ENCODE measurements at places on chromosomes 5 and 9.

GRCh38 chr5:153610009-153610408 is 119.5 kb downstream of the GRIA1 start:
- DNase-seq, result no peak

DNA sequence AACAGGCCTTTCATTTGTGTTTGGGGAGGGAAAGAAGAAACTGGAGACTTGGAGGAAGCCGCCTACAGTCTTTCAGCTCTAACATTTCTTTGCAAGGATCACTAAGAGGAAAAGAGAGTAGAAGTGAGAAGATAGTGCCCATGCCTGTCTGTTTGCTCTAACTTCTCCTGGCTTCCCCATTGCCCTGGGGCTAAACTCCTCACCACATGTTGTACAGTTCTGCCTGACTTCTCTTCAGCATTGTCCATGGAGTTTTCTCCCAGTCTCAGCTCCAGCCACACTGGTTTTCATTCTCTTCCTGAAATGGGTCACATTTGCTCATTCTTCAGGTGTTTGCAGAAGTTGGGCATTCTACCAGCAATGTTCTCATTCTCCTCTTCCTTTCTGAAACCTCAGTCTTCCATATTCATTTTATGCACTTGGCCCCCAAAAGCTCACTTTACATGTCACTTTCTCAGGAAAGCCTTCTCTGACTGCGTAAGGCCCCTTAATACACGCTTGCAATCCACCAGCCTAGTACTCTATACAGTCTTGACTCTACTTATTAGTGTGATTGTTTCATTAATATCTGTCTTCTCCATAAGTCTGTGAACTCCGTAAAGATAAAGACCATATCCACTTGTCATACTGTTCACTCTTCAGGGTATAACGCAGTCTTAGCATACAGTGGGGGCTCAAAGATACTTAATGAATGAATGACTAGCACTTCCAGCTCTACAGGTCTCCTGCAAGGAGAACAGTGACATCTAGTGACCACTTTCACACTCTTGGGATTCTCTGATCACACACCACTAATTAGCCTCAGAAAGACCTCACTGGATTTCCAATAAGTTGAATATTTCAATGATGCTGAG is 40.2 kb upstream of the TRIM32 start:
- peak; percentile 21 for DNase-seq

- no peak for DNase-seq
Observed at GRCh38 chr9:129026442-129027223, 1.5 kb downstream of the SH3GLB2 start.

DNA sequence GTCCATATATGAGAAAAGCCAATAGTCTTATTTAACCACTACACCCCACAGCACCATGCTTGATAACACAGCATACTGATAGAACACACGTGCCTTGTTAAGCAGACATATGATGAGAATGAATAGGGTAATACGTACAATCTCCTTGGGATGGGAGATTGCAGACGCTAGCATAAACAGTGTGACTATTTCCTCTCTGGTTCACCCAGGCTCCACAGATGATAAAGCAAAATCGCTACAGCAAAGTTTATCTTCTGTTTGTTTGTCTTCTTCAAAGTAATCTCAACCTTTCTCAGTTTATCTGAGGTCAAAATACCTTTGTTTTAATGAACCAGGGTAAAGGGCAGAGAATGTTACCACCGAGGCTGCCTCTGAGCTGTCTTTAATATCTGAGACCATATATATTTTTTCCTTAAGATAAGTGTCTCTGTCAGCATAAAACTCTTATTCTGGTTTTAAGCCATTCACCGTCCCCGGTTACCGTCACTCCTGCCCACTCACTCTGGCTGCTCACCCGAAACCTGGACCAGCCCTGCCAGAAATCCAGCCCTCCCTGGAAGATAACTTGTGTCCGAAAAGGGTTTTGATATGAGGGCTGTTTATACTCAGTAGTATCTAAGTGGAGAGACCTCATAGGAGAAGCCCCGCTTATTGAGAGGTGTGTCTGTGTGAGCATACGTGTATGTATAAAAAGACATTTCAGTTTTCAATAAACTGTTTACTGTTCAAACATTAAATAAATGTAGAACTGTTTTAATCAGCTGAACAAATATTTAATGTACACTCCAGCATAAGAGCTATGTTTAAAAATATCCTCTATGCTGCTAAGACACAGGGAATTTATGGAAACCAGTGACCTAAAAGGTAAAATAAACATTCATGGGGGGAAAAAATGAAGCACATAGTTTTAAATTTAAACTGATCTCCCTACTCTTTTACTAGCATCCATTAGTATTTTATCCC is 465.4 kb downstream of the RASEF start:
- no peak for DNase-seq

DNA sequence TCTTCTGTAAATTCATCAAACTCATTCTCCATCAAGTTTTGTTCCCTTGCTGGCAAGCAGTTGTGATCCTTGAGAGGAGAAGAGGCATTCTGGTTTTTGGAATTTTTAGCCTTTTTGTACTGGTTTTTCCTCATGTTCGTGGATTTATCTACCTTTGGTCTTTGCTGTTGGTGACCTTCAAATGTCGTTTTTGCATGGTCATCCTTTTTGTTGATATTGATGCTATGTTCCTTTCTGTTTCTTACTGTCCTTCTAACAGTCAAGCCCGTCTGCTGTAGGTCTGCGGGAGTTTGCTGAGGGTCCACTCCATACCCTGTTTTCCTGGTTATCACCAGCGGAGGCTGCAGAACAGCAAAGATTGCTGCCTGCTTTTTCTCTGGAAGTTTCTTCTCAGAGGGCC is 140.9 kb downstream of the RPS23 start:
- no peak for DNase-seq

- no peak for DNase-seq
Observed at GRCh38 chr9:27385606-27386322, 88.8 kb upstream of the EQTN start.

DNA sequence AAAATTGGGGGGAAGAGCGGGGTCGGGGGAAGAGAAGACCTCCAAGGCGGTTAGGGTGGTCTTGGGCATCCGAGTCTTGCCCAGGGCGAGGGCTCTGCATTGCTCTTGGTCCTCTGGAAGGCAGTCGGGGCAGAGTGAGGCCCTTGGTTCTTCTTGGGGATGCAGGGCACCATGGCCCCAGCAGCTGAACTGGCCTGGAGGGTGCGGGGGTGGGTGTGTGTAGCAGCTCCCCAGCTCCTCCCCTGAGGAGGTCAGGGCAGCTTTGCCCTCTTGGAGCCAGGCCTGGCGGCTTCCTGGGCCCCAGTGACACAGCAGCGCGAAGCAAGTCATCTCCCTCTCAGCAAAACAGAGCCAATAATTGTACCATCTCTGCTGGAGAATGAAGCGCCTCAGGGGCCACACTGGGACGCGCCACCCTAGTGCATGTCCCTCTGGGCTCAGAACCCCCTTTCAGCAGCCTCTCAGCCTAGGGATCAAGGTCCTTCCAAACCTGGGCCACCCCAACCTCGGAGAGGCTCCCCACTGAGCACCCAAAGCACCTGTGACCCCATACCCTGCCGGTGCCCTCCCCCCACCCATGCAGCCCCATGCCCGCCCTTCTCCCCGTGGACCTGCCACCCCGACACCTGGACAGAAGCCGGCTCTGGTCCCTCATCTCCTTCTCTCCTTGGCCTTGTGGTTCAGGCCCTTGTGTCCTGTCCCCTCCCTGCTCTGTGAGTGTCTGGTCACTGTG is 10.4 kb upstream of the RXRA start:
- no peak for DNase-seq

DNA sequence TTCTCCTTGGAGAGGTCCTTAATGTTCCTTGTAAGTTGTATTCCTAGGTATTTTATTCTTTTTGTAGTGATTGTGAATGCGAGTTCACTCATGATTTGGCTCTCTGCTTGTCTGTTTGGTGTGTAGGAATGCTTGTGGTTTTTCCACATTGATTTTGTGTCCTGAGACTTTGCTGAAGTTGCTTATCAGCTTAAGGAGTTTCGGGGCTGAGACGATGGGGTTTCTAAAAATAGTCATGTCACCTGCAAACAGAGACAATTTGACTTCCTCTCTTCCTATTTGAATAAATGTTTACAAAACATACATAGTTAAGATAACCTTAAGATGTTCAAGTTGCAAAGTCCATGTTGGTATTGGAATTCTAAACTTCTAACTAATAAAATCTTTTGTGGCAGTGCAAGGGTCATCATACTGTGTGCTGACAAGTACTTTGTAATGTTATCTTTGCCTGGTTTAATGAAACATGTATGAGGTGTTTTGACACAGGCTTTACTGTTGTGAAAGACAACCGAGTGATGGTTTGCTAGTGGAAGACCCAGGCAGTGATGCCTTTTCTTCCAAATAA is 286.2 kb downstream of the MRPS30 start:
- no peak for DNase-seq

DNA sequence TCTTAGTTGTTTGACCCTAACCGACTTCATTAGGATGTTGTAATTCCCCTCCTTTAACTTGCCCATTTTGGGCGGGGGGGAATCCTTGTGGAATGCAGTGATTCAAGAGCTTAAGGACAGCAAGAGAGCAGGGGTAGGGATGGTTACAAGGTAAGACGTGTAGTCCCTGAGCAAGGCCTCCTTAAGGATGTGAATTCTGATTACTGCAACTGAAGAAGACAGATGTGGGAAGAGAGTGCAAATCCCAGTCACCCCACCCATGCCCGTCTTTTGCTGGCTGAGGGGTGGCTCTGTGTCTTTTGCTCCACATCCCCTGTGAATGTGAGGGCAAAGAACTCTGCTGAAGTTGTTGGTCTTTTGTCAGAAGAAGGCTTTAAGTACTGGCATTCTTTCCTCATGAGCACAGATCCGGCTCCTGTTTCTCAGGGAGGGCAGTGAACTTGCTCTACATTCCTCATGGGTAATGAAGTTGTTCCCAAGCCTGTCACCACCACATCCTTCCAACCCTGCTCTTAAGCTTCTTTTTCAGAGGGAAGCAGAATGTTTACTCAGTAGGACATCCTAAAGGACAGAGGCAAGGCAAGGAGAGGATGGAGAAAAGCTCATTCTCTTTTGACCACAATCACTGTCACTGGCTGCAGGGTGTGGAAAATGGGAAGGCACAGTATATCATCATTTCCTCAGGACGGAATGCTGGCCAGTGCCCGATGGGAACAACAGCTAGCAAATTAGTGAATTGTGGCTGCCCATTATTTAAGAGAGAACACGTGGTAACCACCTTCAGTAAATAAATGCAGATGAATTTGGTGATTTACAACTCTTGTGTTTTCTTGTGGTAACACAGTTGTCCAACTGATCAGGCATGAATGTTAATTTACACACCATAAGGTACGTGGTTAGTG is 61.5 kb downstream of the RAI14 start:
- peak; percentile 47 for DNase-seq

- DNase-seq, result no peak
Observed at GRCh38 chr5:103454770-103455169, 107.8 kb downstream of the NUDT12 start.

DNA sequence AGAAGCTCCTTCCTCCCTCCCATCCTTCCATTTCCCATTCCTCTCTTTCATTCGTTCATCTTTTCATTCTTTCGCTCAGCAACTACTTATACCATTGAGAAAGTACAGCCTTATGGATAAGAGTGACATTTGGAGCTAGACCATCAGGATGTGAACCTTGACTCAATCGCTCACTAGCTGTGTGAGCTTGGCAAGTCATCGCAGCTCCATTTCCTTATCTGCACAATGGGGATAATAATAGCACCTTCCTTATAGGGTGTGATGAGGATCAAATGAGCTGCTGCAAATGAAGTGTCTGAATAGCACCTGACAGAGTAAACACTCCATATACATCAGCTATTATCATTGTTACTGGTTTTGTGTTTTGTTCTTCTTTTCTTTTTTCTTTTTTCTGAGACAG is 28.1 kb upstream of the SYNPO start:
- DNase-seq, result no peak

DNA sequence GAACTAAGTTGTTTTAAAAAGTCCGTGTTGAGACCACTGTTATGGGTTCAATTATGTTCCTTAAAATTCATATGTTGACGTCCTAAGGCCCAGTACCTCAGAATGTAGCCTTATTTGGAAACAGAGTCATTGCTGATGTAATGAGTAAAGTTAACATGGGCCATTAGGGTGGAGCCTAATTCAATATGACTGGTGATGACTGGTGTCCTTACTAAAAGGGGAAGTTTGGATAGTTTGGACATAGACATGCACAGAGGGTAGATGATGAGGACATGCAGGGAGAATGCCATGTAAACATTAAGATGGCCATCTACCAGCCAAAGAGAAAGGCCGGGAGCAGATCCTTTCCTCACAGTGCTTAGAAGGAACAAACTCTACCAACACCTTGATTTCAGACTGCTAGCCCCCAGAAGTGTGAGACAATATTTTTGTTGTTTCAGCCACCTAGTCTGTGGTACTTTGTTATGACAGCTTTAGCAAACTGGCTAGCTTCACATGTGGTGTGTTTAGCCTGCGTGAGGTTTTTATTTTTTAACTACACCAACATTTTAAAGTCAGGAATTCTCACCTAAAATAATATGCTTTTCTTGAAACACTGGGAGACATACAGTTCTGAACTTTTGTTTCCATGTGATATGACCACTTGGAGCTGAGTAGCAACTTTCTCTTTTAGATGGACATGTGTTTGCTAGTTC is 135.3 kb downstream of the YIPF5 start:
- no peak for DNase-seq

DNA sequence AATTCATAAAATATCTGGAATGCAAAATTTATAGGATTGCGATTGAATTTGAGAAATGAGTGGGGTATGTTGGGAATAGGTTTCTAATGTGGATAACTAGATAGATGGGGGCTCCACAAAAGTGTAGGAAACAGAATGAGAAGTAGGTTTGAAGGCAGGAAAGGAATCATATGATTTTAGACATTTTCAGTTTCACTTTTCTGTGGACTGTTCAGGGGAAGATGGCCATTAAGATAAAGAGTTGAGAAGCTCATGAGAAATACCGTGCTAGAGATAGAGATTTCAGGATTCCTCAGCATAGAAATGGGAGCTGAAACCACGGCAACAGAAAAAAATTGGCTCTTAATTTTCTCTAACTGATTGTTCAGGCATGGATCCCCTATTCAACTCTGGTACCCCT is 163.4 kb upstream of the CD180 start:
- no peak for DNase-seq

DNA sequence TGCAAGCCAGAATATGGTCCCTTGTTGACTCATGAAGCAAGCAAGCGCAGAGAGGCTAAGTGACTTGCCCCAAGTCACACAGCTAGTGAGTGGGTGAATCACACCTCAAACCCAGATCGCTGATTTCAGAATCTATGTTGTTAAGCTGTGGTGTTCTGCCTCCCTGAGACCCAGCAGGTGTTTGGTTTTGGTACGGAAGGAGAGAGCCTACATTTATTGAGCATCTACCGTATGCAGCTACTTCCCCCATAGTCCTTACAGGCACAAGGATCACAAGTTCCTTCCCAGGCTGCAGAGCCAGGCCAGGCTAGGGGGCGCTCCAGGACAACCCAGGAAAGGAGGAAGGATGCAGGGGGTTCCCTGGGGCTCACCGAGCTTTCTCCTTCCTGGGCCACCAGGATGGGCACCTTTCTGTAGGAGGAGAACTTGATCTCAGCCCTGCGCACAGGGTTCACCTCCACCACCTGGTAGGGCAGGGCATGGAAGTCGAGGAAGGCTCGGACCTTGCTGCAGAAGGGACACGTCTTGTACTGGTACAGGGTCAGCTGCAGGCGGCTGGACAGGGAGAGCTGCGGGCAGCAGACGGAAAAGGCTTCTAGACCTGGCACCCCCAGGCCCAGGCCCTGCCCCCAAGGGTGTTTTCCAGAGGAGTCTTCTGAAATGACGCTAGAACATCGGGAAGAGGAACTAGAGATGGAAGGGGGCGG is 2.5 kb downstream of the PTGES2 start:
- peak; percentile 80 for DNase-seq

GRCh38 chr9:127812936-127813675 is 10.4 kb downstream of the FPGS start:
- no peak for DNase-seq

- DNase-seq, result no peak
Observed at GRCh38 chr5:69329905-69330489, 2.6 kb downstream of the CCDC125 start.

GRCh38 chr9:113578882-113579282 is 115.4 kb downstream of the RGS3 start:
- peak; percentile 78 for DNase-seq
